Midbrain (tissue), 1 donor: ENCODE measurements at places on chromosomes 1 and 21.
A peak's percentile ranks its signal among the peaks of the same experiment; 100 is the strongest.

- no peak for DNase-seq
These were observed 117.8 kb downstream of the HHAT start for GRCh38 chr1:210446479-210446878.

- DNase-seq = no peak
These were observed 13.3 kb downstream of the PMF1 start for GRCh38 chr1:156226116-156226538.

GRCh38 chr21:45084881-45085536, 10.6 kb downstream of the ADARB1 start:
- no peak for DNase-seq

- DNase-seq = no peak
These were observed 262.6 kb upstream of the PLXNA2 start for GRCh38 chr1:208506812-208507211.

GRCh38 chr1:117802531-117803257, 126.7 kb downstream of the GDAP2 start:
- DNase-seq = no peak

DNA sequence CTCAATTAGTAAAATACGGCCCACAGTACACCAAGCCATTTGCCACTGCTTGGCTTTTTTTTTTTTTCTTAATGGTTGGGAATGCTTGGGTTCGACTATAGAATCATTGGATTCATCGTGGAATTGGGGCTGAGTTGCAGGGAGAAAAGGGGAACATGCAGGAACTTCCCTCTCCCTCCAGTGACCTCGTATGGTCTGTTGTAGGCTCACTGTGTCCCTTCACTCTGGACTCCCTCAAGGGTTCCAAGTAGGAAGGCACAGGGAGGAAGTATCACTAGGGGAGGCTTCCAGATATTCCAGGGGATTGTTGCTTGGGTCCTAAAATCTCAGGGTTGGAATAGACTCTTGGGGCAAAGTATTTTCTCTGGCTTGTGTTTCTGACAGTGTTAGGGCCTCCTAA, 24.5 kb downstream of the PPFIA4 start:
- DNase-seq = no peak

DNA sequence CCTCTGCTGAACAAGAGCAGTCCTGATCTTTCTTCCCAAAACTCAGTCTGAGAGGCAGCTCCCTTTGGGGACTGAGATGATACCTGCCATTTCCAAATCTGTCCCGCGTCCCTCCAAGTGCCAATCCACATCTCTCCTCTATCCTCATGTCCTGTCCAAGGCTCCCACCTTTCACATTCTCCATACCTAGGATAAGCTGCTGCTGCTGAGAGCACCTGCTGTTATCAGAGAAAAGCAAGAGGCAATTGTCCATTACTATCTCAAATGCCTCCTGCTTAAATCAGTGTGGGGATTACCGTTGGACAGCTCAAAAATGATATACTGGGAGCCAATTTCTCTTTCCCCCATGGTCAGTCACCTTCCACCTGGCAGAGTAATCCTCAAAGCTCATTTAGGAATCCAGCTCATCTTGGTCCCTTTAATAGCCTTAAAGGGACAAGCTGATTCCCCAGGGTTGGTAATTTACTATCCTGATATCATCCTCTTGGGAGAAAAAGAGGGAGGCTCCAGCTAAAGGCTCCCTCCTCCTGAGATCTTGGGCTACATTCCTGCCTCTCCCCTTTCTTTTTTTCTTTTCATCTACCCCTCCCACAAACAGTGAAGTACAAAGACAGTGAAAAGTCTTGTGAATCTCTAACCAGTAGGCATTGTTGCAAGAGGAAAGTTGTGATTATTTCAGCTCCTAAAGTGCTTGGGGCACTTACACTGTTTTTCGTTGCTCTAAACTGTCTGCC, 278.1 kb upstream of the CAMK1G start:
- DNase-seq = no peak

GRCh38 chr1:190138266-190138665, 339.4 kb downstream of the BRINP3 start:
- no peak for DNase-seq

- no peak for DNase-seq
These were observed 28.2 kb downstream of the PRDM2 start for GRCh38 chr1:13728091-13728715.

DNA sequence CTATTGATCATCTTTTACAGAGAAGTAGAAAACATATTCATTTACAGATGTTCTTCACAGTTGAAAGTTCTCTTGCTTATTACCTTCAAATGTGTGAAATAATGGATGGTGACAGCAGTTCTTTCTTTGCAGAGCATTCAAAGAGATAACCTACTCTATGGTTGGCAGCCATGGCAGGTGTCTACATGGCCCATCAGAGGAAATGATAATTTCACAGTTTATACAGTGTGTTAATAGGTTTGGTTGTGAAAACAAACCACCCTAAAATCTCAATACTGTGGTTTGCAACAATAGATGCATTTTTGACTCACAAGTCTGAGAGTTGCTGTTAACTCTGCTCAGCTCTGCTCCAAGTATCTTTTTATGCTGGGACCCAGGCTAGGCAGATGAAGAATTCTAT, 241.2 kb upstream of the SAMSN1 start:
- no peak for DNase-seq

GRCh38 chr21:30340714-30341573, 3.5 kb upstream of the KRTAP27-1 start:
- peak; percentile 21 for DNase-seq

DNA sequence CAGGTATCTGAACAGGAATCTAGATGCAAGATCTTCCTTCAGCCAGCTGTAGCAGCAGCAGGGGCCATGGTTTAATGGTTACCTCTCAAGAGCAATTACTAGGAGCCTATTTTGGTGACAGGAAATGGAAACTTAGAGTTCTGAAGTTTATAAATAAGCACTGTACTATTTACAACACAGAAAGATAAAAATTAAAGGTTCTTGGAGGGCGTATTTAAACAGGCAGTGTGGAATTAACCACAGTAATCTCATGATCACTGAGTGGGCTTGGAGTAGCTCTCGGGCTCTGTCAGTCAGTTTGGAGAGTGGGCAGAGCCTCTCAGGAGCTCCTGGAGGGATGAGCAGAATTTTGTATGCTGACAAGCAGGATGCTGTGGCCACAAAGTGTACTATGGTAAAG, 10.2 kb upstream of the FCRL5 start:
- no peak for DNase-seq

GRCh38 chr1:157512036-157512969, 40.0 kb downstream of the FCRL5 start:
- DNase-seq = no peak

DNA sequence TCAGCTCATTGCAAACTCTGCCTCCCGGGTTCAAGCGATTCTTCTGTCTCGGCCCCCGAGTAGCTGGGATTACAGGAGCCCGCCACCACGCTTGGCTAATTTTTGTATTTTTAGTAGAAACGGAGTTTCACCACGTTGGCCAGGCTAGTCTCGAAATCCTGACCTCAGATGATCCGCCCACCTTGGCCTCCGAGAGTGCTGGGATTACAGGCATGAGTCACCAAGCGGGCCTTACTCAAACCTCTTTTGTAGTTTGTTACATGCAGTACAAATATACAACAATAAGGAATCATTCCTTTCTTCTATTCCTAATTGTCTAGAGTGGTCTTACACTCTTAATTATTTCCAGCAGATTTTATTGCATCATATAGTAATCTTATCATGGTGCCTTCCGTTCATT, 16.6 kb downstream of the SPATA17 start:
- no peak for DNase-seq

GRCh38 chr1:94925561-94926125, 1.3 kb downstream of the CNN3 start:
- DNase-seq = peak; percentile 84

GRCh38 chr21:21439761-21440160, 441.6 kb downstream of the NCAM2 start:
- DNase-seq = no peak

DNA sequence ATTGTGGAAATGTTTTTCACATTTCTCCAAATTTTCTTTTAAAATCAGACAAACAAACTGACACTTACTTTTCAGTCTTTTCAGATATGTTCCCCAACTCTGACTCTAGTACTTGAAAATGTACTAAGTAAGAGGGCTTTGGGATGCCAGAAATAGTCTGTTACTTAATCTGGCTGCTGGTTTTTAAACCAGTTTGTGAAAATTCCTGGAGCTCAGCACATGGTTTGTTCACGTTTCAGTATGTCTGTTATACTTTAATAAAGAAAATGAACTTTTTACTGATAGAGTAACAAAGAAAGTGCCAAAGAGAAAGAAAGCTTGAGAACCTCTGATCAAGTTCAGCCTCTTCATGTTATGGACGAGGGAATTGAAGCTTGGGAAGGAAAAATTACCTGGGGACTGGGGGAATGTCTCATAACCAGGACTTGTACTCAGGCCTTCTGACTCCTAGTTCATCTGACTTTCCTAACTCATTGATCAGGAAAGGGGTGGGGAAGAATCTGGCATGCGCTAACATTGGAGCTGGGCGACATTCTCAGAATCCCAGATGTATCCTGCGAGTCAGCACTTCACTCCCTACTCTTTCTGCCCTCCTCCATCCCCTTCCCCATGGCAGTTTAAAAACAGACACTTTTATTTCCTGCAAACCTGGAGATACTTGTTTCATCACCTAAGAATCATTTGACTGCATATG, 30.8 kb upstream of the DNAJC6 start:
- DNase-seq = no peak

DNA sequence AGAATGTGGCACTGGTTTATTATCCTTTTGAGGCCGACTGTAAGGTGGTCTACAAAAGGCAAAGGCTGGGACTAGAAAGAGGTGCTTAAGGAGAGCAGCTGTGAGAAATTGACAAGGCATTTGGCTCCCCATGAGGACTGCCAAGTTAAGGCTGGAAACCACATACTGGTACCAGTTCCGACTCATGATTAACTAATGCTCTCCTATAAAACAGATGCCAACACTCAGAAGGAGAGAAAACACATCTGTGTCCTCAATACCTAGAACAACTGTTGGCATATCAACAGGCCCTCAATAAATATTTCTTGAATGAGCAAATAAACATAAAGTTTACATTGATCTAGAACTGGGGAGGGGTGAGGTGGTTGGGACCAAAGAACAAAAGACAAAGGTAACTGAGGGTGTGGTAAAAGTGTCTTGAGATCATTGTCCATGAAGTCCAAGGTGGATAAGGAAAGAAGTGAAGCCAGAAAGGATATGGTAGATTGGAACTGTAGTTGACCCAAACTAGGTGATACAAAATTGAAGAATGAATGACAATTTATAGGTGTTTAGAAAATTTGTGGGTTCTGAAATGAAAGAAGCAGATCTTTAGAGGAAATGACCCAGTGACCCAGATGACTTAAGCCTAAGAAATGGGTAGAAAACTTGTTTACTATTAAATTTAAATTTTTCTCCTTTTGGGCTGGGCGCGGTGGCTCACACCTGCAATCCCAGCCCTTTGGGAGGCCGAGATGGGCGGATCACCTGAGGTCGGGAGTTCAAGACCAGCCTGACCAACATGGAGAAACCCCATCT, 16.9 kb upstream of the MCL1 start:
- no peak for DNase-seq

DNA sequence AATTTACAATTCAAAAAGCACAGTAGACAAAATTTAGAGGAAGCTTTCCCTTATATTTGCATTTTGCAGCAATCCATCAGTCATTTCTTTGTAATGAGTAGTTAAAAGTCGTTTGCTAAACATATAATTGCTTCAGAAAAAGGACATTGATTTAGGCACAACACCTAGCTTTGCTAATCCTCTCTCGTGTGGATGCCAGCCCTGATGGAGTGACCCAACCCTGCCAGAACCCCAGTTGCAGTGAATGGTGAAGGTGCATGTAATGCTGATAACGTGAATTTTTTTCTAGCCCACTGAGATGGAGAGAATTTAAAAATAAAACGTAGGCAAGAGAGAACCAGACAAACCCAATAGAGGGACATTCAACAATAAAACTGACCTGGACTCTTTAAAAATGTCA, 263.4 kb downstream of the GRIK1 start:
- DNase-seq = no peak

DNA sequence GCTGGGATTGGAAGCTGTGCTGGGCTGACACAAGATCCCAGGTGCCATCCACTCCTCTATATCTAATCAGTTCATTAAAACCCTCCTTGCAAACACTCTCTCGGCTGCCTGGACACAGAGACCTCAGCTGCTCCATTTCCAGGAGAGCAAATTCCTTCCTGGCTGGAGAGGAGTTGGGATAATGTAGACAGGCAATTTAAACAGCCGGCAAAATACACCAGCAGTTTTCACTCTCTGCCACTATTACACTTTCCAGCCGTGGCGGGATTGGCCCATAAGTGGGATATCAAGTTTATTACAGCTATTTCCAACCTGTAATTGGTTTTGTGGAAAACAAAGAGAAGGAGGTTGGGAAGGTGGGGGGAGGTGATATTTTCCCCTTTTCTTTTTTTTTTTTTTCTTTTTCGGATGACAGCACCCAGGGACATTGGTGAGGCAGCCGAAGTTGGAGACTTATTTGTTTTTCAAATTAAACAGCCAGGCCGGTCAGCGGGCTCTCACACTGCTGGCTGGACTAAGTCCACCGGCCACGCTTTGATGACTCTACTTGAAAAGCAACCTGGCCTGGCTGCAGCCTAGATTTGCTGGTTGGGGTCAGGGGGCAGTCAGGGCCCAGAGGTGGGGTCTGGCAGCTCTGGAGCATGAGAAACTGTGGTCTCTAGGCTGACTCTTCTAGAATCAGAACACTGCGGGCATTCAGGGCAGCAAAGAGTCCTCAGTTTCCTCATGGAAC, 177.4 kb downstream of the IGSF21 start:
- DNase-seq = no peak

- peak; percentile 36 for DNase-seq
These were observed 17.1 kb downstream of the ARHGEF16 start for GRCh38 chr1:3471356-3472087.

GRCh38 chr1:151318975-151319374, 8.2 kb downstream of the PI4KB start:
- no peak for DNase-seq

DNA sequence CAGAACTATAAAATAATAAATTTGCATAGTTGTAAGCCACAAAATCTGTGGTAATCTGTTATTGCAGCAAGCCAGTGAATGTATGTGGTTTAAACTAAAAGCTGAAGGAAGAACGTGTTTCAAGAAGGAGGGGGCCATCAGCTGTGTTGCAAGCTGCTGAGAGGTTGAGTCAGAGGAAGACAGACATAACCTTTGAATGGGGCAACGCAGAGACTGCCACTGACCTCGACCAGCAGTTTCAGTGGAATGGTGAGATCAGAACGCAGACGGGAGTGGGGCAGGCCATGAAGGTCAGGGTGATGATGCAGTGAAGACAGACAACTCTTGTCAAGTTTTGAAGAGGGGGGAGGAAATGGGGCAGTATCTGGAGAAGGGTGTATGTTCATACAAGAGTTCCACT, 23.2 kb upstream of the QSOX1 start:
- DNase-seq = no peak
